ENCODE measurements at places on chromosomes 13 and 19.

- DNase-seq, result peak; percentile 46
These were observed 46.8 kb downstream of the PTPRS start for GRCh38 chr19:5293612-5294378.

DNA sequence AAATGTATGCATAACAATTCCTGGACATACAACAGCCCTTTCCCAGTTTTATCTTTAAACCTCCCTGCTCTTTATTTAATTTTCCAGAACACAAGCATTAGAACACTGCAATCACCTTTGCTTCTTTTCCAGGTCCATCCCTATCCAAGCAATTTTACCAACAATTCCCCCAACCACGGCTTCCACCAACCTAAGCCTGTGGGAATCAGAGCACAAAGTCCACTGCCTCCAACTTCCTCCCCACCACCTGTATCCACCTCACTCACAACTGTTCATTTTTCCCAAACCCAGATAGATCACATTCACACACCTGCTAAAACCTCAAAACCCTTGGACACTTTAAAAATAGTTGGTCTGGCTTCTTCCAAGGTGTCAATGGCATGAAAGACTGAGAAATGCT is 39.5 kb downstream of the FOXO1 start:
- no peak for DNase-seq

DNA sequence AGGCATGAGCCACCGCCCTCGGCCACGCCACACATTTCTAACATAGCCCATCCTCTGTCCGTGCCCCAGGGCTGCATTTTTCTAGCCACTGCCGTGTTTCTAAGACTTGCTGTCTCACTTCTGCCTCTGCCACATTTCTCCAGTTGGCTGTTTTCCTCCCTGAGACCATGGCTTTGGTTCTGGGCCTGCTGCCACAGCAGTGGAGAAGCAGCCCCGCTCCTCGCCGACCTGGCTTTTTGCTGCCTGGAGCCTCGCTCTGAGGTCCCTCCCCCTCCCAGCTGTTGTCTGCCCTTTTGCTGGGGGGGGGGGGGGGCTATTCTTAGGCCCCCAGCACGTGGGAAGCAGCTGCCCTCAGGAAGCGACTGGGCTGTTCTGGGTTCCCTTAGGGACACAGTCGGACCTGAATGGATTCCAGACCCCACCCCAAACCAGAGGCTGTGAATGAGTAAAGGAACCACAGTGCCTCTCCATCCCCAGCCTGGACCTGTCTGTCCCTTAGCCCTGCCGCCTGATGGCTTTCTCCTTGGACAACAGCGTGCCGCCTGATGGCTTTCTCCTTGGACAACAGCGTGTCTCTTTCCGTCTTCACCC is 3.3 kb downstream of the GYS1 start:
- no peak for DNase-seq

GRCh38 chr13:31878955-31879354 is 139.6 kb downstream of the RXFP2 start:
- DNase-seq, result no peak

DNA sequence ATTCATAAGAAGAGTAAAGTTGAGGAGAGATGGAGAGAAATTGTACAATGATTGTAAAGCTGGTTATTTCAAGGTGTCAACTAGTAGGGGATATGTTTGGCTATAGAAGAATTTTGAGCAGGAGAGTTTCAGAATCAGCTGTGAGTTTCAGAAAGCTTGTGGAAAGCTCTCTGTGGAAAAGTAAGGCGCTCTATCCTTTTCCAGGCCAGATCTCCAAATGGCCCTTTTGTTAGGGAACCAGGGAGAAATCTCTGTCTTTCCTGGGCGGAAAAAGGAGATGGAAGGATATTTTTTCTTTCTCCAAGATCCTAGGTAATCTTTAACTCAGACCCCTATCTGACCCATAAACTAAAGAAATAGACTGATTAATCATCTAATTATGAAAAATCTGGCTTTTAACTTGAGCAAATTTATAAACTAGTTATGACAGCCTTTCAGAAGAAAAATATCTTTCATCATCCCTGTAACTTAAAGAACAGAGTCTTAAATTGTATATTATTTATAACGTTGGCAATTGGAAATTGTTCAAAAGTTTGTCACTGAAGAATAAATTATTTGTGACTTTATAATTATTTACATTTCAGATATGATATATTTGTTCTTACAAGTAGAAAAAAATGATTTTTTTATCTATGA is 34.5 kb downstream of the SPRY2 start:
- DNase-seq, result no peak

DNA sequence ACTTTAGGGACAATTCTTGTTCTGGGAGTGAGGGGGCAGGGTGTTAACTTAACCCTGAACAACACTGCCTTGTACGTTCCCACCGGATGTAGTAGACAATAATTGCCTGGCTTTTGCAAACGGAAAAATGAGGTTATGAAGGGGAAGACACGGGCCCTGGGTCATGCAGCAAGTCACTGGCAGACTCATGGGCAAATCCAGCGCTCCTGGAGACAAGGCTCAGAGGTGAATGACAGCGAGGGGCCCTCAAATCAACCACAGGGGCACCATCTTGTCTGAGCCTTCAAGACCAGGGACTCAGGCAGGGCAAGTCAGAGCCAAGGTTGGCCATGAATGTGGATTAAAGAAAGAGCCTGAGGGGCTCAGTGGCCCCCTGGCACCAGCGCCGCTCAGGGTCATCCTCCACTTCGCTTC is 2.8 kb downstream of the RASA3 start:
- no peak for DNase-seq

Measured in iris pigment epithelial cell (primary cell).